Activated naive CD4-positive, alpha-beta T cell treated with anti-CD3 and anti-CD28 coated beads for 36 hours (primary cell): ENCODE measurements at places on chromosomes 5 and 9.

GRCh38 chr9:38309324-38310195 is 82.9 kb upstream of the ALDH1B1 start:
- DNase-seq: no peak

DNA sequence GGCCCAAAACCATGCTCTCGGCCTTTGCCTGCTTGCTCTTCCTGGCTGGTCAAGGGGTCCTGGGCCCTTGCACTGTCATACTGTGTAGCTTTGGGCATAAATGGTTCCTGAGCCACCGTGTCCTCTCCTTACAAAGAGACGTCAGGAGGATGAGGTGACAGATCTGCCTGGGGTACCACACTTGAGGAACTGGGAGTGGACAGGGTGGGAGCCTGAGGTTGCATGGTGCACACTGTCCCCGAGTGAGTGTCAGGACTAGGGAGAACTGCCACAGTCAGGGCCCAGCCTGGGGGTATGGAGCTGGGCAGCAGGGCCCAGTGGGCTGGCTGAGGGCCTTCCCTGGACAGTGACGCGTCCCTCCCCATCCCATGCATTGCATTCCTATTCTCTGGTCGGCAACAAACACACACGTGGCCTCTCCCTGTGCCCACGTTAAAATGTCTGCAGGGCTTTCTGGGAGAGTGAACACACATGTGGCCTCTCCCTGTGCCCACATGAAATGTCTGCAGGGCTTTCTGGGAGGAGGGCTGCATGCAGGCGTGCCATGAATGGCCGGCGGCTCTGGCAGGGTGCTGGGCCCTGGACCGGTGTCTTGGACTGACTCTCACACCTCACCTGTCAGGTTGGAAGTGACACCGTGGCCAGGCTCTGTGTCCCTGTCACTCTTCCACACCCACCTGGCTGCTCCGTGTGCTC is 122.1 kb upstream of the COL5A1 start:
- no peak for DNase-seq

DNA sequence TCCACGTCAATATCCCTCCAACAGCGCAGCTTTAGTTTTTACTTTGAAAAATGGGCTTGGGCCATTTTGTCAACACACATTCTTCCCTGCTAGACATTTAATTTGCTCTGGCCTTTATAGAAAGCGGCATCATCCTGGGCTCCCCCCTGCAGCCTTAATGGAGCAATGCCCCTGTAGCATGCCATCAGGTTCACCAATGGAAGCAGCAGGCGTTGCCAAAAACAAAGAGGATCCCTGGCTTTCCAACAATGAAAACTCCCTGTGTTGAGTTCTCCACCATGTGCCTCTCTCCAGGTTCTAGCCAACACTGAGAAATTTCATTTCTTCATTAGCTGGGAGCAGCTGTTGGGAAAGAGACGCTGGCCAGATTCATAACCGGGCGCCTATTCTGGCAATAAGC is 139.5 kb downstream of the ZNF622 start:
- no peak for DNase-seq

- DNase-seq: no peak
Measured at GRCh38 chr5:142520885-142521284, 165.0 kb downstream of the FGF1 start.

DNA sequence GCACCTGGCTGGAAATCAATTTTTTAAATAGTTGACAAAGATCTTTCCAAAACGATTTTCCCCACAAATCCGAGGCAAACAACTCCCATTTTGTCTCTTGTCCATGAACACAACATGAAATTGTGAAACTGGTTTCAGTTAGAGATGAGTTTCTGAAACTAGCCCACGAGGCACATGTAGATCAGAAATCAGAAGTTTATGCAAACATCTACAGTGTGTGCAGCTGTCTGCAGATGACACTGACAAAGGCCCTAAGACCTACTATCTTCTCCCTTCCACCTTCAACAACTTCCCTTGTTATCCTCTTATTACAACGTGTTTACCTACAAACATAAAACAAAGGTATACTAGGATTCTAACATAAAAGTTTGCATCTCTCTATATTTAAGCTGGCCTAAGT is 183.3 kb downstream of the DIRAS2 start:
- no peak for DNase-seq

GRCh38 chr9:16102154-16102553 is 549.3 kb downstream of the CCDC171 start:
- DNase-seq: no peak

- no peak for DNase-seq
Measured at GRCh38 chr9:87381050-87381711, 116.5 kb upstream of the DAPK1 start.

- DNase-seq: no peak
Measured at GRCh38 chr5:112895682-112896081, 26.3 kb downstream of the REEP5 start.

DNA sequence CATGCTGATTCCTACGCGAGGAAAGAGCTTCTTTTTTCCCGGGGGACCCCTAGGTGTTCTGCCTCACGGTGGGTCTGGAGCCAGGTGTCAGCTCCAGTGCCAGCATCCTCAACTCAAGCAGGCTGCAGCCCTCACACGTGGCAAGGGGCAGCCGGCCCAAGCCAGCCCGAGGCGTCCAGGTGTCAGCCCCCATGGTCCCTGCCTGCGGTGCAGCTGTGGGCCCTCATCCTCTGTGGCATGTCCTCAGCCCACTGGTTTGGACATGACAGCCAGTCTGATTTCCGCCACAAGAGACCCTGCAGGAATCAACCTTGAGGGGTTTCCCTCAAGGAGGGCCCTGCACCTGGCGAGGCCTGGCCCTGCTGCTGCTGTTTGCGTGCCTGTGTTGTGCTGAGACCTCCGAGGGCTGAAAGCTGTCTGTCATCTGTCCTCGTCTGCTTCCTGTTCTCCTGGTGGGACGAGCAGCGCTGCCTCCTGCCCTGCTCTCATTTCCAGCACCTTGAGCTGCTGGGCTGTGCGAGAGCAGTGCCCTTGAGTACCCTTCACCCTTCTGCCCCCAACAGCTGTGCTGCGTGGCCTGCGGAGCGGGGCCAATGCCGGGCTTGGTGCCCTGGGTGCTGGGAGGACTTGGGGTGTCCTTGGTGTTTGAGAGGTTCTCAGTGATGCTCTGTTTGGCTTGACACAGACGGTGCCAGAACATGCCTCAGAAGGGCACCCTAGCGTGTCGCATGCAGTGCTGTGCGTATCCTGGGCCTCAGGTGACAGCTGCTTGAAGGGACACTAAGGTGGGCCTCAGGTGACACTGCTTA is 137.6 kb downstream of the CACNA1B start:
- no peak for DNase-seq

GRCh38 chr5:150400316-150401075 is 12.2 kb downstream of the CD74 start:
- DNase-seq: no peak

DNA sequence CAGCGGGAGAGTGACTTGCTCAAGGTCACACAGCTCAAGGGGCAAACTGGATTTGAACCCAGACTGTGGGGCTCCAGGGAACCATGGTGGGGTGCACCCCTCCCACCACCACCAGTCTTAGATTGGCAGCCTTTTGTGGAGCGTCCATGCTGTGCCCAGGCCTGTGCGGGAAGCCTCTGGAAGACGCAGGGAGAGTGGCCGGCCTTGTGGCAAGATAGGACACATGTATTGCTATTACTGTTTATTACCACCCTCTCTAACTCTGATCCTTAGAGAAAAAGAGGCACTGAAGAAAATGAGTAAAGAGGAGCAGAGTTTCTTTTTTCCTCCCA is 25.4 kb upstream of the SH3PXD2B start:
- no peak for DNase-seq

GRCh38 chr9:130185490-130186031 is 13.4 kb downstream of the NCS1 start:
- no peak for DNase-seq

DNA sequence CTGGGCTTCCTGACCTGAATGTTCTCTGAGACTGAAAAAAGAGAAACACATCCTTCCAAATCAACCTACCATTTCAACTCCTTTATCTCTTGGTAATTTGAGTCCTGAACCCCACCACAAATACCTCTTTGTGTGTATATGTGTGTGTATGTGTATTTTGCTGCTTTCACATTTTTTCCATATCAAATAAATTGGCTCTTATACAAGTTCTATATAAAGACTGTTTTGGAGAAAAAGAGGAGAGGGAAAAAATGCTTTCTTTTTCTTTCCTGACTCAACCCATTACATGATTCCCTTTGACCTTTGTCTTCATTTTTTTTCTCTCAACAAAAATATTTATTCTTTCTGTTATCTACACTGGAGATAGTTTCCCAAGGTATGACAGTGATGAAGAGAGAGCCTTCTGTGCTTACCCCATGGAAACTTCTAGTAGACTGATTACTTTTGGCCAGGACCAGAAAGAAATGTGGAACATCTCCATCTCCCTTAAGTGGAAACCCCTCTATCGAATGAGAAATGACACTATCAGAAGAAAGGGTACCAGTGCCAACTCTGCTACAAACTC is 85.3 kb downstream of the PAPPA start:
- DNase-seq: no peak

DNA sequence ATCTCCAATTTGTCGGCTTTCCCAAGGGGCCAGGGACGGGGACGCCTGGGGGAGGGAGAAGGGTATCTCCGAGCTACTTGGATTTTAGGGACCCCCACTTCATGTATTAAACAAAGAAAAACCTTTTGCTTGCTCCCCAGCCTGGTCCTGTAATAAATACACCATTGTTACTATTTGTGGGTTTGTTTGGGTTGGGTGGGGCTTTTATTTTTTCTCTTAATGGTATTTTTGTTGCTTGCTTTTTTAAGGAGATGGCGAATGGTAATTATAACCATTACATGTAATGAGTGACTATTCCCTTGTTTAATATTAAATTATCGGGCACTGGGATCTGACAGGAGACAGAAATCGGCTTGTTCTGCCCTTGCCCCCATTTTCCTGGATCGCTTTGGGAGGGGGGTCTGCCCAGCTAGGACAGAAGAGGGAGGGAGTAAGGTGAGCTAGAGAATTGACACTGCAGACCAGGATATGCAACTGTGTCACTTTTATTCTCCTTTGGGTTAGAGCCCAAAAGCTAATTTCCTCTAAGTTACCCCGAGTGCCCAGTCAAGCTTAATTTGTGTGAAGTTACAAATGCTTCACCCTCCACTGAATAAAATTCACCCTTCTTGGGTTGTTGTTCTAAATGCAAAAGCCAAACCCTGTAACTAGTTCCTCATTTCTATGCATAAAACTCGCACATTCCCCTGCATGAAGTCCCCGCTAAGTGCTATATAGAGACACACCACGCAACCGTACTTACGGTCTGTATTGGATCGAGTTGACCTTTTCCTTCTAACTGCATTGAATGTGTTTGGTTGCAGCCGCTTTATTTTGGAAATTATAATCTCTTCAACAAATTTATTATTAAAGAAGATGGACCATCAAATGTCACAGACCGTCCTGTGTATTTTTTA is 1.6 kb upstream of the ZNF608 start:
- no peak for DNase-seq

GRCh38 chr5:74258314-74258665 is 382.2 kb downstream of the ENC1 start:
- DNase-seq: no peak

GRCh38 chr5:6291961-6292360 is 86.4 kb downstream of the MED10 start:
- DNase-seq: peak; percentile 19

- DNase-seq: no peak
Measured at GRCh38 chr5:96986450-96986849, 50.6 kb downstream of the LNPEP start.

- DNase-seq: peak; percentile 26
Measured at GRCh38 chr9:126773004-126773607, 31.7 kb upstream of the ZBTB43 start.

- DNase-seq: no peak
Measured at GRCh38 chr5:175753536-175754402, 95.9 kb downstream of the HRH2 start.

- DNase-seq: no peak
Measured at GRCh38 chr5:82922086-82922734, 155.0 kb downstream of the TMEM167A start.

DNA sequence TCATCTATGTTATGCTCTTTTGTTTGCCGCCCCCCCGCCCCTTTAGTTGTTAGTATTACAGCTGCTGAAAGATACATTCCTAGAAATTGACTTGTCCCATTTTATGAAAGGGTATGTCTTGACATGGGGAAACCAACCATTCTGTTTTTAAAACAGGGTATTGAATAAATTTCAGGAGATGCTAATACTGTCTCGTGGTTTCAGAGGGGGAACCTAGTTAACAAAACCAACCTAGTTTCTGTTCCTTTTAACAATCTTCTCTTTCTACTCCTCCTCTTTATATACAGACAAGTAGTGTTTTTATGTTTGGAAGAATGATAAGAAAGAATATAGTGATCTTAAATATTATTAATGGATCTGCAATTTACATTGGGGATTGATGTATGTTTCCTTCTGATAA is 3.5 kb downstream of the PIP5K1B start:
- DNase-seq: no peak

DNA sequence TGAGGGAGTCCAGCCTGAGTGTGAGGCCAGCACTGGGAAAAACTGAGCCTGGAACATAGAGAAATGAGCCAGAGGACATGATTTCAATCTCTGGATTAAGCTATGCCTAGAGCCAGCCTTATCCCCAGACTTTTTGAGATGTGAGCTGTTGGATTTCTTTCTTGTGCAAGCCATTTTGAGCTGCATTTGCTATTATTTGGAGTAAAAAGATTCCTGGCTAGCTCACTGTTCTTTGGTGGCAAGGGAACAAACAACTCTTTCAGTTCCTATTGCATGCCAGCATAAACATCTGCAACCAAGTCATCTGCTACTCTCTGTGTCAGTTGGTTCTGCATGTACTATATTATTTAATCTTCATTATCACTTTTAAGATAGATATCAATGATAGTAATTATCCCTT is 70.1 kb upstream of the MAN2A1 start:
- no peak for DNase-seq

DNA sequence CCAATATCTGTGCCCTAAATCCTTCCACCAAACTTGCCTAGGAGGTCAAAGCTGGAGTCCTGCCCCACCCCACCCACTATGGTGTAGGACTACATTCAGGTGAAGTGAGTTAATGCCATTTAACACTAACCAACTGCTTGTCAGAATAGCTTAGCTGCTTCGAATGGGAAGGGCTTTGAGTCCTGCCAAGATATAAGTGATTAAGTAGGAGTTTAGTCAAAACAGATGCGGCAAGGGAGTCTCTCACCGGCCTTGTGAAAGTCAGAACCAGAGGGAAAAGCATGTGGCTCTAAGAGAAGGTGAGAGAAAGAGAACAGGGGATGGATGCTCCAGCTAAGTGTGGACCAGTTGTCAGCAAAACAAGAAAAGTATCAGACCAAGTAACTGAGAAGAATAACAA is 132.6 kb downstream of the SPOCK1 start:
- no peak for DNase-seq

DNA sequence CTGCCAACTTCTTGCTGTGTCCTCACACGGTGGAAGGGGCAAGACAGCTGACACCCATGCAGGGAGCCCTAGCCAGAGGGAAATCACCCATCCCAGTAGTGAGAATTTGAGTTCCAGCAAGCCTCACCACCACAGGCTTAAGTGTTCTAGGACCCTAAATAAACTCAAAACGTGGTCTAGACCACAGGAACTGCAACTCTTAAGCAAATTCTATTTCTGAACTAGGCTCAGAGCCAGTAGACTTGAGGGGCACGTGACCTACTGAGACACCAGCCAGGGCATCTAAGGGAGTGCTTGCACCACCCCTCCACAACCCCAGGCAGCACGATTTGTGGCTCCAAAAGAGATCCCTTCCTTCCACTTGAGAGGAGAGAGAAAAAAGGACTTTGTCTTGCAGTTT is 96.0 kb upstream of the PHF24 start:
- no peak for DNase-seq
